ENCODE measurements at places on chromosomes 7 and 10.
A peak's percentile ranks its signal among the peaks of the same experiment; 100 is the strongest.

DNA sequence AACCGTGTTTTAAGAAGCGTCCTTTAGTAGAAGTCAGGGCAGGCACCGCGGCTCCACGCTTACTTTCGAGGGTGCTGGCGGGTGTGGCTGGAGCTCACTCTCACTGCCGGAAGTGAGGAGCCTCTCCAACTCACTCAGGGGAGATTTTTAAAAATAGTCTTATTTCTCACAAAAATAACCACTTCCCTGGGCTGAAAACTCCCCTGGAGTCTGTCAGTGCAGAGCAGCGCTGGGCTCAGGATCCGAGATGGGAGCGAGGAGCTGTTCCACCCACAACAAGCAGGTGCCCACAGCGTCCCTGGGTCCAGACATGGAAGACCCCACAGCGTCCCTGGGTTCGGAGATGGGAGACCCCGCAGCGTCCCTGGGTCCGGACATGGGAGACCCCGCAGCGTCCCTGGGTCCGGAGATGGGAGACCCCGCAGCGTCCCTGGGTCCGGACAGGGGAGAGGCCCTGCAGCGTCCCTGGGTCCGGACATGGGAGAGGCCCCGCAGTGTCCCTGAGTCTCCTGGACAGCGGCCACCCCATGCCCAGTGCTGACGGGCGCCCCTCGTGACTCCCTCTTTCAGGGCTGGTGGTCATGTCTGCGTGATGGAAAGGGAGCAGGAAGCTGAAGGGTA is 51.2 kb downstream of the VIPR2 start:
- no peak for DNase-seq

- no peak for DNase-seq
Measured at GRCh38 chr10:69807122-69807521, 5.4 kb downstream of the COL13A1 start.

GRCh38 chr10:6194311-6194710 is 8.4 kb upstream of the PFKFB3 start:
- no peak for DNase-seq

DNA sequence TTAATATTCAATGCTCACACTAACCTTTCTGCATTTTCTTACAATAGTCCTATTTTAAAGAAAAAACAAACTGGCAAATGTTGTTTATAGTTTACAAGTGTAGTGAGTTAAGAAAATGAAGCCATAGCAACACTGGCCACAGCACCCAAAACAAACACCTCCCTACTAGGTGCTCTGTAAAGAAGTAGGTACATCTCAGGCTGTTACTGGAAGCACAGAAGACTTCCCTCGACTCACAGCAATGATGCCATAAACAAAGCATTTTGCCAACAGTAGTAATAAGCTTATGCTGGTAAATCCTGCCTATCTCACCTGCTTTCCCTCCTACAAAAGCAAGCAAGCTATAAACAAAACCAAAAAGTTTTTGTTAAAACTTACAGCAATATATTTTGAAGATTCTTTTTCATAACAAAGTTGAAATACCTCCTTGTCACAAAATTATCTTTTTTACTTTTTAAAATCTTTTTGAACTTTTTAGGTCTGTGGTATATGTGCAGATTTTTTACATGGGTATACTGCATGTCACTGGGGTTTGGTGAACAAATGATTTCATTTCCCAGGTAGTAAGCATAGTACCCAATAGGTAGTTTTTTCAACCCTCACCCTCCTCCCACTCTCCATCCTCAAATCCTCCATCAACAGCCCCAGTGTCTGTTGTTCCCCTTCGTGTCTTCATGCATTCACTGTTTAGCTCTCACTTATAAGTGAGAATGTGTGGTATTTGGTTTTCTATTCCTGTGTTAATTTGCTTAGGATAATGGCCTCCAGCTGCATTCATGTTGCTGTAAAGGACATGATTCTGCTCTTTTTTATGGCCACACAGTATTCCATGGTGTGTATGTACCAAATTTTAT is 28.4 kb downstream of the COA1 start:
- DNase-seq: peak; percentile 4

- no peak for DNase-seq
Measured at GRCh38 chr10:92080244-92080643, 156.7 kb downstream of the BTAF1 start.

DNA sequence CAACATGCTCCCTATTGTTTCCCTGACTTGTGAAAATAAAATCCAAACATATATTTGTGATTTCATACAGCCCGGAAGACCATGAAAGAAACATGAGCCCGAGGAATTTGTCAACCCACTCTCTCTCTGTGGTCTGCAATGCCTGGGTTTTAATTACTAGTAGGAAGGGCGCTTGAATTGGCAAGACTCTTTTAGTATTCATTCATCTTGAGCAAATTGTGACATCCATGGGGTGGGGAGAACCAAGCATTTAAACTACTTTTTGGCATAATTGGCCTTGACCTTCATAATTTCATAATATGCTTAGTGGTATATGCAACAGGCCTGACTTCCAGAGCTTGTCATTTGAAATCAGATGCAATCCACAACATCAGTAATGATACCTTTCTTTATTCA is 142.4 kb upstream of the BMPER start:
- DNase-seq: no peak

Data from LNCaP clone FGC (cell line).